ENCODE measurements at places on chromosomes 11 and 22.

DNA sequence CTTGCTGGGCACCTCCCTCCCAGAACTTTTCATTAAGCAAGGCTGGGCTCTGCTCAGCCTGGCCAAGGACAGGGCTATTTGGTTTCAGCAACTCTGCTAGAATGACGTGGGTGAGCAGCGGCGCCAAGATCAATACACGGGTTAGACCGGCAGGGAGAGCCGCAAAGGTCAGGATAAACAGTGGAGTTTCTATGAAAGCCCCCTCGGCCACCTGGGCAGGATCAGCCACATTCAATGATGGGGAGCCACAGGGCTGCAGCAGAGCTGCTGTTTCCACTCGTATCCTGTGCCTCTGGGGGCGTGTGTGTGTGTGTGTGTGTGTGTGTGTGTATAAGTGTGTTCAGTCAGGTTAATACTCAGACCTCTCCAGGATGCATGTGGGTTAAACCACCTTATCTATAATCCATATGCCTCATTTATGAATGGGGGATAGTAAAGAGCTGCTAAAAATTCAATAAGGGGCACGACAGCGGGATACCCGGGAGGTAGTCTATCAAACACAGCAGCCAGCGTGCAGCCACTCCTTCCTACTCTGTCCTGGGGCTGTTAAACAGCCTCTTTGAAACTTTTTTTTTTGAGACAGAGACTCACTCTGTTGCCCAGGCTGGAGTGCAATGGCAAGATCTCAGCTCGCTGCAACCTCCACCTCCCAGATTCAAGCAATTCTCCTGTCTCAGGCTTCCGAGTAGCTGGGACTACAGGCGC is 34.8 kb downstream of the MYH9 start:
- DNase-seq: no peak

DNA sequence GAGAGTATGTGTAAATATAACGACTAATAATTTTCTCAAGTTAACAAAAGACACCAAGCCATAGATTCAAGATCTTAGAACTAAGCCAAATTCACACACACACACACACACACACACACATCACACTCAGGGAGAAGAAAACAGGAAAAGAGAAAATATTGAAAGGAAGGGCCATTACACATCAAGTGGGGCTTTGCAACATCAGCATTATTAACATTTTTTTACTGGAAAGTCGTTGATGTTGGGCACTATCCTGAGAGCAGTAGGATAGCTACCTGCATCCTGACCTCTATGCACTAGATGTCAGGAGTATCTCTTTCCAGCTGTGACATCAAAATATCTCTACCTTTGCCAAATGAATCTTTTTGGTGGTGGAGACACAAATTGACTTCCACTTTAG is 8.9 kb downstream of the OR5D16 start:
- no peak for DNase-seq

DNA sequence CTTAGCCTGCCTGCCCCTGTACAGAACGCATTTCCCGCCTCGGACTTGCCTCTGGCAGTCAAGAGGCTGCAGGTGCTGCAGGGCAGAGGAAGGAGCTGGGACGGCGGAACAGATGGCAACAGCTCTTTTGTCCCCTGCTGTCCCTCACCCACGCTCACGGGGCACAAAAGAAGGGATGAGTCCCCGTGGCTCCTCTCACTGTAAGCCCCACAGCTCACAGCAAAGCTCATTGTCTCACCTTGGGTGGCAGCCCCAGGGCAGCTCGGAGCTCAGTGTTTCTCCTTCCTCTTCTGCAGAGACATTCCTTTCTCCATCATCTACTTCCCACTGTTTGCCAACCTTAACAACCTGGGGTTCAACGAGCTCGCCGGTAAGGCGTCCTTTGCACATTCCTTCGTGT is 24.3 kb downstream of the SLC25A18 start:
- DNase-seq: no peak

- DNase-seq: no peak
Measured at GRCh38 chr11:76745561-76746207, 37.5 kb upstream of the TSKU start.

- DNase-seq: no peak
Measured at GRCh38 chr22:37680191-37680851, 4.9 kb downstream of the LGALS1 start.

- no peak for DNase-seq
Measured at GRCh38 chr22:46829941-46830715, 67.7 kb downstream of the TBC1D22A start.

All from LNCaP clone FGC (cell line).